ENCODE measurements at places on chromosomes 2 and 18.

GRCh38 chr2:66477135-66477842, 42.4 kb downstream of the MEIS1 start:
- DNase-seq = no peak

GRCh38 chr2:200625282-200625681, 39.5 kb downstream of the AOX1 start:
- DNase-seq = no peak

DNA sequence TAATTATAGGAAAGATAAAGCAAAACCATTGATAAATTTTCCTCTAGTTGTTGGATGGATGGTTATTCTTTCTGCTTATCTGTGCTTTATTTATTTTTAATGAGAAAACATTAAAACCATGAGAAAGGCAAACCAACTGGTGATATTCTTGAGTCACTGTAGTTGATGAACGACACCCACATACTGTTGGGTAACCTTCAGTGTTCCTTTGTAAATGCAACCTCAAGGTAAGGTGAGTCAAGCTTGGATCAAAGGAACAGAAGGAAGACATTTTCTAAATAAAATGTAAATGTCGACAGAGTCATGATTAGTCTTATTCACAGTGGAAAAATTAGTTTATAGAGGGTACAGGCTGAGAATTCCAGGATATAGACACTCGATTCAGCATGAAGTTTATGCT, 12.7 kb downstream of the ABCB11 start:
- DNase-seq = no peak

- no peak for DNase-seq
These were observed 106.3 kb downstream of the NCOA1 start for GRCh38 chr2:24597181-24597870.
